HFF-Myc (cell line): ENCODE measurements at places on chromosomes 3 and 15.

- no peak for DNase-seq
Observed at GRCh38 chr15:89649013-89649625, 6.1 kb downstream of the KIF7 start.

GRCh38 chr3:74531491-74531890, 83.0 kb downstream of the CNTN3 start:
- no peak for DNase-seq

DNA sequence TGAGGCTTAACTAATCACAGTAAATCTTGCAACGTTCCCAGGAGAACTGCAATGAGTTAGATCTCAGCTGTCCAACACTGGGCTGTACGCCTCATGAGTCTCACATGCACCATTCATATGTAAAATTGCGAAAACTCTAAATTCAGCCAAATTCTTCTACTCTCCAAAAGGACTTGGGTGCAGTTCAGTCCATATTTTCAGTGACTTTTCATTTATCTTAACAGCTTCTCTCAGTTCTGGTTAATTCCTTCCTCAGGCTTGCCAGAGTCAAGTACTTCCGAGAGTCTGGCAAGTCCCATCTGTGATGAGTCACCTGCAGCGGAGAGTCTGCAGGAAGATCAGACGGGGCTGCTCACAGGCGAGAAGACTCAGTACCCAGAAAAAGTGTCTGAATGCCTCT, 11.5 kb downstream of the CCDC80 start:
- DNase-seq, result no peak

- DNase-seq, result no peak
Observed at GRCh38 chr15:30830961-30831360, 72.8 kb upstream of the FAN1 start.

GRCh38 chr3:45381168-45381852, 7.1 kb upstream of the LARS2 start:
- no peak for DNase-seq

GRCh38 chr3:53221827-53222182, 34.0 kb downstream of the TKT start:
- no peak for DNase-seq

DNA sequence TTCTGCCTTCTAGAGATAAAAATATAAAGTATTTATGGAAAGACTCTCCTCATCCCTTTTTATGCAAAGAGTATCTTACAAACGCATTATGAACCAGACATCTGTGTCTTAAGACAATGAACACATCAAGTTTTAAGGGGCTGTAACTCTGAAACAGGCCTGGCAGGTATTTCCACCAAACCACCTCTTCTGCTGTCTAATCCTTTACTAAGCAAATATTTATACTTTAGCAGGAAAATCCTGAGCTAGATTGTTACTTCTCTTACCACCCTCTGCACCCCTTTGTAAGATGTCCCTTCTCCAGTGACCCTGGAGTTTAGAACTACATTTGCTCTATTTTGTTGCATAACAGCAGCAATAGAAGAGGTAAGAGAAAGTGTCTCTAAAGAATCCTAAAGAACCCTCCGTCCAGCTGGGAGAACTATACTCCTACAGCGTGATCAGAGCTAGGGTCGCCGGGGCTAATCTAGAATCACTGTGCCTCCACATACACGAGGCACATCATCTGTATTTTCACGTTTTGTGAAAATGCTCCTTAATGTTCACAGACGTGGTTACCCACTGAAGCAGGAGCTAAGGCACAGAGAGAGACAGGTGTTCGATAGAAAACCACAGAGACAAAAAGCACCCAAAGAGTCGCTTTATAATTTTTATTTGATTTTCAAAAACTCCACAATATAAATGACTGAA, 129.6 kb downstream of the FOXP1 start:
- DNase-seq, result no peak

GRCh38 chr3:143188881-143189280, 69.3 kb downstream of the CHST2 start:
- DNase-seq, result no peak

- DNase-seq, result peak; percentile 81
Observed at GRCh38 chr3:61627768-61628185, 66.4 kb downstream of the PTPRG start.

GRCh38 chr3:38555926-38556325, 59.8 kb downstream of the EXOG start:
- no peak for DNase-seq

- DNase-seq, result no peak
Observed at GRCh38 chr3:185825006-185825638, at the start of gene IGF2BP2. Gene IGF2BP2 (minus strand): TSS chr3:185825042. CDS start chr3:185824960, 82 bp downstream.

- DNase-seq, result no peak
Observed at GRCh38 chr3:39752019-39752637, 57.3 kb upstream of the MYRIP start.

DNA sequence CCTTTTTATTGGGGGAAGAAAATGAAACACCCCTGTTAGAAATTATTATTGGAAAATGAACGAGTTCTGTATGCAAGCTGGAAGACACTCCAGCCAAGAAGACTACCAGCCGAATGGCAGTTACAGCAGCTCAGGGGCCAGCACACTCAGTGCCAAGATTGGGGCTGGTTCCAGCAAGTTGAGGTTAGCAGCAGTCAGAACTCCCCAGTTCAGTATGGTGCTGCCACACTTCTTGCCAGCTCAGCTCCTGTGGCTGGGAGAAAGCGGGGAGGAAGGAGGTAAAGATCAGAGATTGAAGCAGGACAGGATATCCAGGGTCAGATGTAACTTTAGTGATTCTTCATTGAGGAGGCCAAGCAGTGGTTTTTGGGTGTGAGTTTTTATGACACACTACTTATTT, 280.2 kb upstream of the NR2E3 start:
- DNase-seq, result no peak

DNA sequence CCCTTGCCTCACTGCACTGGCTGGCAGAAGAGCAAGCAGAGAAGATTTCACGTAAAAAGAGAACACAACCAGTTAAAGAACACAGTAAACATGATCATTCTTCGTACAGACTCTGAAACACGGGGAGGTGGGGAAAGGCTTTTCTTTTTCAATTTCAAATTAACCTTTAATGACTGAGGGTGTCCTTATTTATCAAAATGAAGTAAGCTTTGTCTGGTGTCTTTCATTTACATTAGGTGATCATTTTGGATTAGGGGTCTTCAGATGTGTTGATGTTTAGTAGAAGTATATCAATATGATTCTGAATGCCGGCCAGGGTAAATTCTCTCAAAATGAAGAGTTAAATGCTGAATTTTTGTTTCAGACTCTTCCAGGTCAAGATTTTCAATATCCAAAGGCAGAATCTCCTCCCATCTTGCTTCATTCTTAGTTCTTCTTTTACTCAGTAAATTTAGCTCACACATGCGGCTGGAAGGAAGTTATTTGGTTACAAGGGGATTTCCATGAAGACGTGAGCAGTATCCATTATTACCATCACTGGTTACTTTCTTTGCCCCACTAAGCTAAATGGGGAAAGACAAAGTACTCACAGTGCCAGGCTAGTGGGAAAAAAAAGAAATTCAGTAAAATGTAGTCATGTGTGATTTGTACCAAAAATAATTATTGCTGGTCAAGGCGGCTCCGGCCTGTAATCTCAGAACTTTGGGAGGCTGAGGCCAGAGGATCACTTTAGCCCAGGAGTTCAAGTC, 272.2 kb upstream of the NR2F2 start:
- DNase-seq, result no peak

- DNase-seq, result no peak
Observed at GRCh38 chr15:45428491-45428890, 50.1 kb upstream of the GATM start.

- no peak for DNase-seq
Observed at GRCh38 chr3:118688396-118688884, 346.2 kb downstream of the IGSF11 start.

DNA sequence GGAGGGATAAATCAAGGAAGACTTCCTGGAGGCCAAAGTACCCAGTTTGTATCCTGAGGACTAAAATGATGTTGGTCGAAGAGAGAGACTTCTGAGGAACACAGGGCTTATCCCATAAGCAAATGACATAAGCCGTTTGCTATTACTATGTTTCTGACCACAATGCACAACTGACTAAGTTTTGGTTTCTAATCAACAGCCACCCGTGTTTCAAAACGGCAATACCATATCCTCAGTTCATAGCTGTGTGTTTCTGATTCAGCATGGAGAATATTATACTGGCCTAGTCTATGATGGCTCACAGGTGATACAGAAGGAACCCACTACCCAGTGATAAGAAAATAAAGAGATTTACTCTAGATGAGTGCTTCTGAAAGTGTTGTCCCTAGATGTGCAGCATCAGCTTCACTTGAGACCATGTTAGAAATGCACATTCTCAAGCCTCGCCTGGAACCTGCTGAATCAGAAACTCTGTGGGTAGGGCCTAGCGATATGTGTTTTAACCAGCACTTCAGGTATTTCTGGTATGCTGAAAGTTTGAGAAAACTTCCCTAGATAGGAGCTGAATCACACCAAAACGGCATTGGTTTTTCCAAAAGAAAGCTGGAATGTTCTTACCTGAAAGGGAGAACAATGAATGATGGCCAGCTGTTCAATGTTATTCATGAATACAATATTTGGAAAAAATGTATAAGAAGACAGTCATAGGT, 639.7 kb upstream of the NR2F2 start:
- no peak for DNase-seq

DNA sequence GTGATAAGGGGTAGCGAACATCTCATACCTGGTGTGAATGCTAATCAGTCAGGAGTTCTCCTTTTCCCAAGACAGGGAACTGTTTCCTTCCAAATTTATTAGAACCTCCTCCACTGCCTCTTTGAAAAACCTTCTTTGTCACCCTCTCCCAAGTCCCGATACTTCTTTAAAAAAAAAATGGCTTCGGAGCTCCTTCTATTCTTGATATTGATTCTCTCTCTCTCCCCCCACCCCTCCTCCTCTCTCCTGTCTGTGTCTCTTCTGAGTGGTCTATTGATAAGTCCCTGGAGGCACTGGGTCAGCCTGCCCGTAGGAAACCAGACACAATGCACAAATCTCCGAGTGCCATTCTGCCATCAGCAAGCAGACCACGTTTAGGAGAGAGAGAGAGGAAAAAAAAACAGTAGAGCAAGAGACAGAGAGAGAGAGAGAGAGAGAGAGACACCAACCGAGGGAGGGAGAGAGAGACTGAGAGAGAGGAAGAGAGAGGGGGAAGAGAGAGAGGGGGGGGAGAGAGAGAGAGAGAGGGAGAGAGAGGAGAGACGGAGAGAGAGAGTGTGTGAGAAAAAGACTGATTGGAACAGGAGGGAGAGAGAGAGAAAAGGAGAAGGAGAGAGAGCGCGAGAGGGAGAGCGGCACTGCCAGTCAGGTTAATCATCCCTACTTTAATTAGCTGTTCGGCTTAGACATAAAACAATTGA, 160.9 kb downstream of the TIGIT start:
- no peak for DNase-seq

GRCh38 chr15:31300981-31301672, 25.5 kb upstream of the KLF13 start:
- DNase-seq, result no peak

GRCh38 chr3:192373586-192373985, 353.8 kb downstream of the FGF12 start:
- no peak for DNase-seq

- no peak for DNase-seq
Observed at GRCh38 chr3:100107221-100107814, 7.0 kb downstream of the FILIP1L start.

DNA sequence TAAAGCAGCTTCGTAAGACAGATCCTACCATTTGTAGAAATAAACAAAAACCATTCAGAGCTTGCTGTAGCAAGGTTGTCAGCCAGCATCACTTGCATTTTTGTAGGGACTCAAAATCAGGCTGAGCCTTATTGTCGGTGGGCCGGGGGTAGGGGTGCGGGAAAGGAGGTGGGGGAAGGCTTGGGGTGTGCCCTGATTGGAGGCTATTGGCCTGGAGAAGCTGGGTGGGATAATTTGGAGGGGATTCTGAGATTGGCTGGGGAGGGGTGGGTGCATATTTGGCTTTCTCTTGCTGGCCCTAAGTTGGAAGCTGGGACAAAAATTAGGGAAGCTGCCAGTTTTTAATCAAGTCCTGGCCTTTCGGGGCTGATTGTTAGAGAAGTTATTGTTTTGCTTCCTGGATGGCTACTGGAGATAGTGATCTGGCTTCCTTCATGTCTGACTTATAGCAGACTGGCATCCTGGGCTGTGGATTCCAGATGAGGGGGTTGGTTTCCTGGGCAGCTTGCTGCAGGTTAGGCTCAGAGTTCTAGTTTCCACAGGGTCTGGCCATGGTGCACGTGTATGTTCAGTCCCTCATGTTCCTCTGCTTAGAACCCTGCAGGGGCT, 22.8 kb downstream of the STOML1 start:
- DNase-seq, result no peak

DNA sequence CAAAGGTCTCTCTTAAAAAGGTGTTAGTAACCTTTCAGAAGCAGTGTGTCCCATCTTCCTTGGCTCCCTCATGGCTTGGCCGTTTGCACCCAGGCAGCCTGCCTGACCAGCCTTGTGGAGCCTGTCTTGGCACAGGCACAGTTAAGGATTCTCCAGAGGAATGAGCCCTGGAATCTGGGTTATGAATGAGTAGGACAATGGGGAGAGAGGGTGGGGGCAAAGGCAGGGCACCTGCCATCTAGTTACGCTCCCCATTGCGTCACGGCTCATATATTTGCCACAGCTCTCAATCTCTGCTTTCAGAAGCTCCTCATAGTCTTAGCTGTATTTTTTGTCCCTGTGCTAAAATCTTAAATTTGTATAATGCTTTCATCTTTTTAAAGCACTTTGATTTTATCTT, 50.6 kb downstream of the WDR76 start:
- no peak for DNase-seq

DNA sequence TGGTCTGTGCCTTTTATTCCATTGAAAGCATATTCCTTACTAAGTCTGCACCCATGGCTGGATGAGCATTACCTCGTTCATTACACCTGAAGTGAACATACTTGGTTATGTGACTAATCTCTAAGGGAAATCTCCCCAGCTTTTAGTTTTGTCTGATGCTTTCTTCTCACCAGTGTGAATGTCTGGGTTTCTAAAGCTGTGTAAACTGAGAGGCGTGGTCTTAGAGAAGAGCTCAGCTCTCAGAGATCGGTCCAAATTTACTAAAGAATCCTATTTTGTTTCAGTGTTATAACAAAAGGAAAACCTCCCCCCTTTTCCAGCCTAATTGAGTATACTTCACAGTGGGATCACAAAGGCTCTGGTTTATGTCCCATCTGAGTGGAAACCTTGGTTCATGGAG, 352.3 kb downstream of the PTPRG start:
- no peak for DNase-seq

DNA sequence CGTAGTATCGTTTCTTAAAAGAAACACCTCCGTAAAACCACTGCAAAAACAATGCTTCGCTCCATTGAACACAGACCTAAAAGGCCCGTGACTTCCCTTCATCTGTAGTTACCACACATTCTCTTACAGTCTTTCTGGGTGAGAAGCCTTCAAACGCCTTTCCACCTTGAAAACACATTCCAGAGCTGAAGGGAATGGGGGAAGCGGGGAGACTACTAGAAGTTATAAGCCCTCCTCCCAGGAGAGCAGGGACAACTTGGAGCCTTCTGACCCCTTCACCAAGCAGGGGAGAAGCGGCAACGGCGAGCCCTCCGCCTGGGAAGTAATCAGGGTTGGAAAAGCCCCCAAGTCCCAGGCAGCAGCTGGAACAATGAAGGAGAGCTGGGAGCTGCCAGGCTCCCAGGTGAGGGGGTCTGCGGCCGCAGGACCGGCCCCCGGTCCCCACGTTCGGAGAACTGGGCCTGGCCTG, 461 bp downstream of the SECISBP2L start:
- DNase-seq, result no peak

GRCh38 chr3:123693584-123694190, 108.8 kb upstream of the HACD2 start:
- DNase-seq, result no peak
